ENCODE measurements at places on chromosomes 2 and 18.

GRCh38 chr18:46051731-46052461 is 20.2 kb downstream of the PSTPIP2 start:
- DNase-seq: no peak

DNA sequence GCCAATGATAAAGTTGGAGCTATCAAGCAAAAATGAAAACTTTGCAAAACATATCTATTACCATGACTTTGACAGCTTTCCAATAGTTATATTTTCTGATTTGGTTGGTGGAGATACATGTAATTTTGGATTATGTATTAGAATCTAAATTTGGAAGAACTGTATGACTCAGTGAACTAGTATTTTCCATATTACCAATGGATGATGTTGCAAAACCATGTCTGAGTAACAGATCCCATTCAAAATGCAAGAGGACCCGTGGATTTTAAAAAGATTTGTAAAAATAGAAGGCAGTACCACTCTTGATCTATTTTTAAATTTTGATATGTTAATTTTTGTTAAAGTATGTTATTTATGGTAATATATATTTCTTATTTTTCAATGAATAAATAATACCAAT is 83.0 kb downstream of the TAF4B start:
- no peak for DNase-seq

- DNase-seq: no peak
Observed at GRCh38 chr2:78407960-78408794, 617.3 kb upstream of the REG3G start.

DNA sequence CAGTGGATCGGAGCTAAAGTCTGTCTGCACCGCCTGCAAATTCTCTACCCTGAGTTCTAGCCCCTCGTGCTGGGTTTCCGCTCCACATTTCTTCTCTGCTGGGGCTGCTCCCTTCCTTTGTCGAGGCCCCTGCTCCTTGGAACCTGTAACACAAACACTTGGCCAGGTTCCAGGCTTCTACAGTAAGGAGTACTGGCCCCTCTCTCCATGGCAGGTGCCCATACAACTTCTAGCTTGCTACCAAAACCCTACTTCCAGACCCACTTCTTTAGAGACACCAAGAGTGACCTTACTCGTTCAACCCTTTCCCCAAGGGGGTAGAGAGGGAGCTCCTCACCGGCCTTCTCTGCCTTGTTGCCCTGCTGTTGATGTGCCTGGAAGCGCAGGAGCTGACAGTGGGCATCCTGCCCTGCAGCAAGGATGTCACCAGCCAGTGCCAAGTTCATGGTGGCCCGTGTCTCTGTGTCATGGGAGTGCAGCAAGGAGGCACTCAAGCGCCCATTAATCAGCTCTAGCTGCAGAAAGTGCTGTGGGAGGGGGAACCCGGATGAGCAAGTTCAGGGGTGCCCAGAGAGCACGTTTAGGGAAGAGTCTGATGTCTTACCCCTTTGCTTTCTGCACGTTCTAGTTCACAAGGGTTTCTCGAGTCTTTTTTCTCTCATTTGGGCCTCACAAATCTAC is 1.1 kb downstream of the PREB start:
- no peak for DNase-seq

GRCh38 chr2:126154256-126154785 is 501.6 kb upstream of the GYPC start:
- no peak for DNase-seq

DNA sequence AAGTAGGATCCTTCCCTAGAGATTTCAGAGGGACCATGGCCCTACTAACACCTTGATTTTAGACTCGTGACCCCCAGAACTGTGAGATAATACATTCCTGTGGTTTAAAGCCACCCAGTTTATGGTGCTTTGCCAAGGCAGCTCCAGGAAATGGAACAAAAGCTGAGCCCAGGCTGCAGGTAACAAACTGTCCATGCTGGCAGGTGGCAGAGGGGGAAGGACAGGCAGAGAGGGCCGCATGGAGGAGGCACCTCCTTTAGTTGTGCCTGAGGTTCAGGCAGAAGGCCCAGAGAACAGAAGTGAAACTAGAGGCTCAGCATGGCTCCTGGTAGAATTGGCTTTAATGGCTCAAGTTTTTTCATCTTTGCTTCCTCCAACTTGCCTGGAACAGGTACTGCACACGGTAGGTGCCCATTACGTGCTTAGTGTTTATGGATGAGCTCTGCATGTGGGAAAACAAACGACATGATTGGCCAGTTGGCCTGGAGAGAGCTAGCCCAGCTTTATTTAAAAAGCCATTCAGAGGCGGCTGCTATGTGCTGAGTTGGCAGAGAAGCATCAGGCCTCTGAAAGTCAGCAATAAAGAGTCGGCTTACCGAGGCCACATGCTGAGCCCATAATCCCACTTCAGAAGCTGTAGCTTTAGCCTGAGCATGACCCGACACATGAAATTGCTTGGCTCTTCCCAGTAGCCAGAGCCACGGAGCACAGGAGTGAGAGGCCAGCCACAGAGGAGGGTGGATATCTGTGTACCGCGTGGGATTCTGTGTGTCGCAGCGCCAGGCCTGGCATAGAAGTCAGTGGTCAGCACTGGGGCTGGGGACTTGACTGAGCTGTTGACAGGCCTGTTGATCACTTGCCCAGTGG is 36.5 kb downstream of the HS1BP3 start:
- DNase-seq: no peak

GRCh38 chr18:47545613-47546012 is 294.2 kb upstream of the SKOR2 start:
- no peak for DNase-seq

DNA sequence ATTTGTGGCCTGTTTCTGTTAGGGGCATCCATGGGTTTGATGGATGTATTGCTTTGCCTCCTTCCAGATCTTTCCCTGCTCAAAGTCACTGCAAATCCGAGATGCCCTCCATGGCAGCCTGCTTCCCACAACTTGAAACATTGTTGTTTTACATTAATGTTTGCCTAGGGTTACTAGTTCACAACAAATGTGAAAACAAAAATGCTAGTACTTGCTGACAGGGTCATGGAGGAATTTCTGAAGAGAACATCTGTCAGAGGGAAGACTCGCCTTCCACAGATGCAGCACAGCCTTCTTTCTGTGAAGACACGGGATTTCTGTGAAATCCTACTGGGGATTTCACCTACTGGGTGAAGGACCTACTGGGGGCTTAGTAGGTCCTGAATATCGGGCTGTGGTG is 260.0 kb upstream of the FN1 start:
- no peak for DNase-seq

- no peak for DNase-seq
Observed at GRCh38 chr18:76679259-76679658, 143.1 kb upstream of the ZNF236 start.

GRCh38 chr18:23350188-23350587 is 102.9 kb upstream of the RIOK3 start:
- no peak for DNase-seq

- no peak for DNase-seq
Observed at GRCh38 chr2:201378496-201379397, 21.6 kb upstream of the FLACC1 start.

DNA sequence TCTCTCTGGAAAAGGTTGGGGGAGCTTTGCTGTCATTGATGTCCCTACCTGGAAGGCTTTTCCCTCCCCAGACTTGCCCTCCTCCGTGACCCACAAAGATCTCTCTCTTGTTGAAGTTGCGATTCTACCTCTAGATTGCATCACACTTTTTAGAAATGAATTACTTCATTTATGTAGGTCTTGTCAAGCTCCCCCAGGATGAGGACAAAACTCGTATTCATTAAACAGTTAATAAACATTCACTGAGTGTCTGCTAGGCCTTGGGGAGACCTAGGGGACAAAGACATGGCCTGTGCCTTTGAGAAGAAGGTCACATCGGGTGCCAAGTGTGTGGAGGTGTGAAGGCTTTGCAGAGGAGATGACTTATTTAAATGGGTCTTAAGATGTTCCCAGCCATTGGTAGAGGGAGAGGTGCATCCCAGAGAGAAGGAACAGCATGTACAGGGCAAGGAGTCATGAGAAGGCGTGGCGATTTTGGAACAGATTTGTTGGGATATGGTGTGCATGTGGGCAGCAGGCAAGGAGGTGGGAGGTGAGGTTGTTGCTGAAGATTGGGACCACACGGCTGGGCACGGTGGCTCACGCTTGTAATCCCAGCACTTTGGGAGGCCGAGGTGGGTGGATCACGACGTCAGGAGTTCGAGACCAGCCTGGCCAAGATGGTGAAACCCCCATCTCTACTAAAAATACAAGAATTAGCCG is 9.8 kb upstream of the YWHAQ start:
- DNase-seq: no peak

- no peak for DNase-seq
Observed at GRCh38 chr2:176772816-176773215, 439.8 kb upstream of the HNRNPA3 start.

DNA sequence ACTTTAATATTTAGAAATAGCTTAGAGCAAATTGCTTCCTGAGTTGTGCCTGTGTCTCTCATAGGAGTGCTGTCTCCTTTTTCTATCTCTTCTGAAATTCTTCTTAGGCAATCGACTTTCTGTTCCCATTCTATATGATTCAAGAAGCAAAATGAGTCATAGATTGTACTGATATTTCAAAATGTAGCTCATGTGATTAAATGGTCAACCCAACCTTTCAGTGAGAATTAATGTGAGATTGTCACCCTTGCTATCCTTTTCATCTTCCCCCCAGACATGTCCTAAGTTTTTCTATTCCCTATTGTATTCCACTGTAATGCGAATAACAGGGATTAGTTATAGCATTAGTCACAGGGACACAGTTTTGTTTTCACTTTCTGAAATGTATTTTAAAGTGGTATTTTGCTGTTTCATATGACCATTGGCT is 413.6 kb downstream of the THSD7B start:
- no peak for DNase-seq

- no peak for DNase-seq
Observed at GRCh38 chr2:165924946-165925345, 28.6 kb downstream of the TTC21B start.

- no peak for DNase-seq
Observed at GRCh38 chr18:12008181-12008767, 27.0 kb downstream of the IMPA2 start.

DNA sequence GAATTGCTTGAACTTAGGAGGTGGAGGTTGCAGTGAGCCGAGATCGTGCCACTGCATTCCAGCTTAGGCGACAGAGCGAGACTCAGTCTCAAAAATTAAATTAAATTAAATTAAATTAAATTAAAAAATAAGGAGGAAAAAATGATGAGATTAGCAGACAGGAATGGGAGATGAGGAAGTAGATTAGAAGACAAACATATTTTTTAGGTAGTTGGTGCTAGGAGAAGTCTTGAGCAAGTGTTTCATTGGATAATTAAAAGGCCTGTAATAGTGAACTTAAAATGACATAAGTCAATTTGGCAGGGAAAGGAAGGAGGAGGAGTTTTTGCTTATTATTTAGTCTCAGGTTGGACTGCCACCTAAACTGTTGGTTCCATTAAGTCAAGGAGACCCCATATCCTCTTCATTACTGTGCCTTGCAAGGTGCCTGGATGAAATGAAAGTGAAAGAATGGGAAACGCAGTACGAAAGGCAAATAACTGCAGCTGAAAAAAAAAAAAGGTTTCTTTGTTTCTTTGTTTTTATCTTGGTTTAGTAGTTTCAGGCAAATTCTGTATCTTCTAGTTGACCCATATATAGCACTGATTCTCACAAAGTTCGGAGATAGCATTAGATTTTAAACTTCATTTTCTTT is 162.0 kb downstream of the SLC8A1 start:
- DNase-seq: no peak

- no peak for DNase-seq
Observed at GRCh38 chr2:119402106-119402505, 29.5 kb upstream of the TMEM37 start.

DNA sequence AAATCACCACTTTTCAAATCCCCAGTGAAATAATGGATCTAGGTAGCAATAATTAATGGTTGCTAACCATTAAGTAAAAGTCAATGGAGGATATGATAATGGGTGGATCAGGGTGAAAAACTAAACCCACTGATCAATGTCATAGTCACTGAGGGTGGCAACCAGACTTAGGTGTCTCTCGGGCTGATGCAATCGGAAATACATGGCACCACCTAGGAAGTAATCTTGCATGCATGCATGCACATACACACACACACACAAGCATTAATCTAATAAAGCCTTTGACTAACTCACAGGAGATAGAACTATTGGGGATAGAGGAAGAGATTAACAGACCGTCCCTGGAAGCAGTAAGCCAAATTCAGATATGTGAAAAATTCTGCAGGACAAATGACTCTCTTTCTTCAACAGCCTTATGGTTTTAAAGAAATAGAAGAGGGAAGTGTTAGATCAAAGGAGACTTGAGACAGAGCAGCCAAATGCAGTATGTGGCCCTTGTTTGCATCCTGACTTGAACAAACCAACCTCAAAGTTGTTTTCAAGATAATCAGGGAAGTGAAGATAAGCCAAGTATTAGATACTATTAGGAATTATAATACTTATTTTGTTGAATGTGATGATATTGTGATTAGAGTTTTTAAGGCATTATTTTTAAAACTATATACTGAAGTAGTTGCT is 186.0 kb upstream of the RMP24 start:
- DNase-seq: no peak

DNA sequence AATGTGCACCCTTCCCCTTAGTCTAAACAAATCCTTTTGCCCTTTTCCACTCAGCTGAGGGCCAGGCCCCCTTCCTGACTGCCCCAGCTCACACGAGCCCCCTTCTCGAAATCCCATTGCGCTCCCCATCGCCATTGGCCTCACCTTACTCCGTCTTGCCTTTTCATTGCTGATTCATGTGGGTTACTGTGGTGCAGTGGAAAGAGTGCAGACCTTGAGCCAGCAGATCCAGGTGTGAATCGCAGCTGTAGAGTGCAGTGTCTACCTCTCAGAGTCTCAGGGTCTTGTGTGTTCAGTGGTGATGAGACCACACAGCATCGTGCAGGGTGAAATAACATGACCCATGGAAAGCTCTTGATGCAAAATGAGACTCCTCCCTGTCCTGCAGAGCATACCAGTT is 132.4 kb upstream of the APCDD1 start:
- no peak for DNase-seq

DNA sequence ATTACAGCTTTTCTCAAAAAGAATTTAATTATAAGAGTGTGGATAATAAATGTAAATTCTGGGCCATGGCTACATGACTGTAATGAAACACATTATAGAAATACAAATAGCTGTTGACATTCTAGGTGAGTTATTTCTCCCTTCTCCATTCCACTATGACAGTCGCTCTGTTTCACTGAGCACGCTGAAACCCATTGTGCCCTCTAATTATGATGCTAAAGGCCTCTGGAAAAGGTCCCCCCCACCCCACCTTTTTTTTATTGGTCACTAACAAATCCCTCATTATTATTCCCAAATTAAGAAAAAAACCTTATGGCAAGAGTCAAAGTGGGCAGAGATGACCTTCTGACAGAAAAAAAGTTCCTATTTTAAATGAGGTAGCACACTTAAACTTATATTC is 285.0 kb upstream of the SIX3 start:
- DNase-seq: no peak

GRCh38 chr2:177295484-177295883 is 31.0 kb upstream of the NFE2L2 start:
- DNase-seq: no peak

DNA sequence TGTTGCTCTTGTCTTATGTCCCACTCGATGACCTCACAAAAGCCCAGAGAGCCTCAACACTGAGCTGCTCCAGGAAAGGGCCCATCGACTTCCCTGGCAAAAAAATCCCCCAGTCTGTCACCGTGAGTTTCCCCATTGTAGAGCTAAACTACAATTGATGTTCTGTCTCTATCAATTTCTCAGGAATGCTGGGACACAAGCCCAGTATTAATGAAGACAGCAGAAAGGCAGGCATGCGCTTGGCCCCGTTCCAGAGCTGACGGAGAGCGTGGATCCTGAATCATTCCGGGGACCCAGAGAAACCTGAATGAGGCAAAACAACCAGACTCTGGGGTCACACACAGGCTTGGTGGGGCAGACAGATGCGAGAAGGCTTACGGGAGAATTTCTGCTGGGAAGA is 146.9 kb downstream of the TTC32 start:
- DNase-seq: no peak

Measured in NCI-H1105 (cell line).